ENCODE measurements at places on chromosomes 3 and 15.
A peak's percentile ranks its signal among the peaks of the same experiment; 100 is the strongest.

GRCh38 chr3:150870406-150870805 is 34.8 kb downstream of the MINDY4B start:
- DNase-seq: peak; percentile 1

DNA sequence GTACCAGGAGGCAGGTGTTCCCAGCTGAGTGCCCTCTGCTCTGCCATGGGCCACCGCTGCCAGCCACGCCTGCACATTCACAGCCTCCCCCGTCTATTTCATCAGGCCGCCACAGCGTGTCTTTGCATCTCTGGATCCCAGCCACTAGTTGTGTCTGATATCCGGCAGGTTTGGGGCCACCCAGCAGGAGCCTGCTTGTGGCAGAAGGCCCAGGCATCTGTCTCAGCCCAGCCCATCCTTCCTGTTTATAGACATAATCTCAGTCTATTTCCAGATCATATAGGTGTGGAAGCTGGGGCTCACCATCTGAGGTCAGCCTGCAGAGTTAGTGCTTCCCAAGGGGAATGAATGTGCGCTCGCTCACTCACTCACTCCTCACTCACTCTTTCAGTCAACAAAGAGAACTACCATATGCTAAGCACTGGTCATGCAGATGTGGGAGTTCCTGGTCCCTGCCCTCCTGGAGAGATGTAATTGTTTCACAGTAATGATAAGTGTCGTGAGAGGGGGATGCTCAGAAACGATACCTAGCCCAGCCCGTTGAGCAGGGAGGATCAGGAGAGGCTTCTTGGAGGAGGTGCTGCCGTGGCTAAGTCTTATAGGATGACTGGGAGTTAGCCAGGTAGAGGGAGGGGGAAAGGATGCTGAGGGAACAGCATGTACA is 60.6 kb downstream of the FGD5 start:
- DNase-seq: no peak

DNA sequence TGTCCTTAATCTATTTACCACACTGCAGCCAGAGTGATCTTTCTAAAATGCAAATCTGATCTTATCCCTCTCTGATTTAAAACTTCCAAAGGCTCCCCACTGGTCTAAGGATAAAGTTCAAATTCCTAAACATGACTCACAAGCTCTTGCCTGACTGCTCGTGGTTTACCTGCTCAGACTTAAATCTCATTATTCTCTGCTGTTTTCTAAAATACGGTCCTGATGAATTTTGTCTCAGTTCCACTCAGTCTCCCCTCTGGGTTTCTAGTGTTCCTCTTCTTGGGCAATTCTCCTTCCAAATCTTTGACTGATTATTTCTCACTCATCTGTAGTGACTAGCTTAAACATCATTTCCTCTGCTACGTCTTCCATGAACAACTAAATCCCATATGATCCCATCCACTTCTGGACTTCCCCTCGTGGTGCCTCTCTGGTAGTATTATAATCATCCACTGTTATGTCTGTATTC is 108.3 kb downstream of the P3H2 start:
- peak; percentile 91 for DNase-seq

GRCh38 chr3:145294572-145294971 is 866.4 kb downstream of the PLOD2 start:
- DNase-seq: no peak

GRCh38 chr3:20324664-20325478 is 138.9 kb upstream of the SGO1 start:
- no peak for DNase-seq

DNA sequence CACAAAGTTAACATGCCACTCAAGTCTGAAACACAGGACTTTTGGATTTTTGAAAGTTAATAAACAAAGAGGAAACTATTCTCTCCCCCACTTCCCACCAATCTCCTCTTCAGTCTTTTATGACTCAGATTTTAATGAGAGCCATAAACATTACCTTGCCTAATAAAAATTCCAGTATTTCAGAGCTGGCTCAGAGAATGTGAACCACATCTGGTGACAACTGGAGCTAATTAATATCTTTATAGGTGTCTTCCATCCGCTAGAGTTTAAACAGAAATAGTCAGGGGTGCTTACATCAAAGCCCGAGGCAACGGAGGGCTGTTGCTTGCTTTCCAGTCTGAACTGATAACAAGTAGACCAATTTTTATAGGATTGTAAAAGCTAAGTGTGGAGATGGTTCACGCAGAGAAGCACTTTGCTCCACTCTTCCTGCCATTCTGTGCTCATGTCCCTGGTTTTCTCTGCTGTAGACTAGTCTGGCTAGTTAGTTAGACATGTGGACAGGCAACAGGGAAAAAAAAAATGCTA is 363.6 kb downstream of the NR2F2 start:
- no peak for DNase-seq

- no peak for DNase-seq
These were observed 139.8 kb downstream of the XXYLT1 start for GRCh38 chr3:195131176-195131575.

DNA sequence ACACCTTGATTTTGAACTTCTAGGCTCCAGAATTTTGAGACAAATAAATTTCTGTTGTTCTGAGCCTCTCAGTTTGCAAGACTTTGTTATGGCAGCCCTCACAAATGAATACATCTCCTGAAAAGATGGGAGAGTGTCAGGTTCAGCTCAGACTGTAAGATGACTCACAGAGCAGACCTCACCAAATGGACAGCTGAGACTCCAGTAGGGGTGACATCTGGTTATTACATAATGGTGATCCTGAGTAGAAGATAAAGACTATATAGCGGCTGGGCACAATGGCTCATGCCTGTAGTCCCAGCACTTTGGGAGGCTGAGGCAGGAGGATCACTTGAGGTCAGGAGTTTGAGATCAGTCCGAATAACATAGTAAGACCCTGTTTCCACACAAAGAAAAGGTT is 26.2 kb upstream of the MTMR14 start:
- no peak for DNase-seq

- DNase-seq: no peak
These were observed 173.6 kb downstream of the PPM1L start for GRCh38 chr3:160929595-160929994.

GRCh38 chr15:88185584-88185983 is 71.0 kb downstream of the NTRK3 start:
- DNase-seq: no peak

DNA sequence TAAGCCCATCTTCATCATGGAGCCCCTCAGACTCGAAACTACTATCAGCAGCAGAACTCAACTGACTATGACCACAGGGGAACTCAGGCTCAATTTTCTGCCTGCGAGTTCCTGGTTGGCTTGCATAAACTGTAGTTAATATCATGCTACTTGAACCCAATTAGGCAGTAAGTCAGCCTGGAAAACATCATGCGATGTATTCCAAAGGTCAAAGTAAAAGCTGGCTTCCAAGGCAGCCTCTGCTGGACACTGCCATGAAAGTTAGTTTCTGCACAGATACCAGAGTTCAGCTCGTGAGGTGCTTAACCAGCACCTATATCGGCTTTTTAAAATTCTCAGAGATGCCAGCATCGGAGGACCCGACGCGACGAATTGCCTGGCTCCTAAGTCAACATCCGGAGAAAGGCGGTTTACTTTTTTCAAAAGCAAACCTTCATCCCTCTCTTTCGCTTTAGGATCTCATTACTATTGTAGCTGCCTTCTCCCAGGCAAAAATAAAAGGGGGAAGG is 3.8 kb downstream of the ANP32A start:
- no peak for DNase-seq

- no peak for DNase-seq
These were observed 131.6 kb upstream of the CMC1 start for GRCh38 chr3:28109829-28110228.

GRCh38 chr15:77335298-77335697 is 84.6 kb downstream of the PEAK1 start:
- DNase-seq: no peak

DNA sequence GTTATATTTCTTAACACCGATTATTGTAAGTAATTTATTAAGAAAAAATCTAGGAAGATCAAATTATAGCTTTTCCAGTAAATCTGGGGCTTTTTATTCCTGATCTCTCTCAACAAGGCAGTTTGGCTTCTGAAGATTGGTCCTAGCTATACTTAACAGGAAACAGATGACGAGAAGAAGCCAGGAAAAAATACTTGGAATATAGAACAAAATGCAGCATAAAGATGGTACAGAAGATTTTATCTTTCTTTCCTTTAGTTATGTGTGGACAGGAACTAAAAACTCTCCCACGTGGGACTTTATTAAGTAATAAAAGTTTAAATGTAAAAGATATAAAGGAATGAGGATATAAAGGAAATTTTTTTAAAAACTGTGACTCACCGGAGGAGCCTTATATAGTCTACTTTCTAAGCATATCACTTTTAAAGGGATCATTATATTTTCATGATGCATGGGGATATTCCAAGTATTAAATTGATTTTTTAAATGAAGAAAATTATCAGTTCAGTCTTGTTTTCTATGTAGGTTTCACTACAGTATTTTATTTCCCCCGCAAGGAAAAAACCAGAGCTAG is 8.2 kb downstream of the B3GNT5 start:
- DNase-seq: no peak
